Anterior cingulate cortex (tissue), 58 donors: ENCODE measurements at places on chromosomes 1 and 21.

DNA sequence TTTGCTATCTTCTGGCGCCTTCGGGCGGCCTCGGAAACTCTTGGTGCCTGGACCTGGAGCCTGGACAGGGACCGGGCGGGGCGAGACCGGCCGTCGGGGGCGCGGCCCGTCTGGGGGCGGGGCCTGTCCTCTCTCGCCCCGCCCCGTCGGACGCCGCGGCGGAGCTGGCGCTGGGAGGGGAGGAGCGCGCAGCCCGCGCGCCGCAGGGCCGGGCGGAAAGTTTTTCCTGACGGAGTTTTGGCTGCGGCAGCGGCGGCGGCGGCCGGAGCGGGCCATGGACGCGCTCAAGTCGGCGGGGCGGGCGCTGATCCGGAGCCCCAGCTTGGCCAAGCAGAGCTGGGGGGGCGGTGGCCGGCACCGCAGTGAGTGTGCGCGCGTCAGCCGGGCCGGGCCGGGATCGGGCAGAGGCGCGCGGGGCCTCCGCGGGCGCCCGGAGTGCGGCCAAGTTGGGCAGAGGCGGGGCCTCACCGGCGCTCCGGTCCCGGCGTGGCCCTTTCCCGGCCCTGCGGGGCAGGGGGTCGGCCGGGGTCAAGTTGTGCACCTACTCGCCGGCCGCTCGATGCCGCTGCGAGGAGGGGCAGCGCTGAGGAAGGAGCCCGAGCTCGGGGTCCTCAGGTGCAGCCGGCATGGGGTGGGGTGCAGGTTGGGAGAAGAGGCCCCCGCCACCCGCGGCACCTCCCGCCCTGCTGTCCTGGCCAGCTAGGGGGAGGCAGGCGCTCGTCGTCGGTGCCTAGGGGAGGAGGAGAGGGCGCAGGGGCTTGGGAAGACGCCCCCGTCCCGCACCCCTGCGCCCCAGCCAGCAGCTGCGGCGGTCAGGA lies at the start of gene LDLRAP1:
Gene LDLRAP1 (plus strand): TSS at position 182 of the 818 bp plus-strand sequence. CDS start 93 bp downstream, at position 275.
- DNase-seq, result peak; percentile 42

DNA sequence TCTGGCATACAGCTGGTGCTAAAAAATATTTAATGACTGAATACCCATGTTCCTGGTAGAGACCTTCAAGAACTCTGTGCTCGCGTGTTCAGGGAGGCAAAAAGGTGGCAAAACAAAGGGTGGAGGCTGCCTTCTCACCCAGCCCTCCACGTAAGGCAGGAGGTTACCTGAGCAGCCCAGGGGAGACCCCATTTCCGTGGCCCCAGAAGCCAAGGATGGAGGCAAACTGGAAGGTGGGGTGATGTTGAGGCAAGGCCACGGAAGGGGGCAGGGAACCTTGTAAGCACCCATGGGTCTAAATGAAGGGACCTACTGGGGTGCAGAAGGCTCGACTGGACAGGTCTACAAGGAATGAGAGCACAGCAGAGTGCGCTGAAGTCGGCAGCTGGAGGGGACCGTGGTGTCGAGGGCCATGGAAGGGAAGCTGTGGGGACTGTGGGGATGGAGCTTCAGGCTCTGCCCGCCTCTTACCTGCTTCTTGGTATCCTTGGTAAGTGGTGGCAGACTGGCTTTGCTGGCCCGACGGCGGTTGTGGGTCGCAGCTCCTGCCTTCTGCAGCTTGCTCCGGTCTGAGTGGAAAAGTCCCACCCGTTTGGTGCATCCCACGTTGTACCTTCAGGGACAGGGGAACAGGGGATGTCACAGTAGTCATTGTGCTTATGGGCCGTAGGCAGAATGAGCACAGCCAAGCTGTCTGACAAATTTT lies 8.9 kb upstream of the A3GALT2 start:
- no peak for DNase-seq

- DNase-seq, result no peak
These were observed 29.0 kb downstream of the ACP6 start for GRCh38 chr1:147641291-147641690.

GRCh38 chr1:5509664-5510452 lies 482.4 kb downstream of the NPHP4 start:
- no peak for DNase-seq

- no peak for DNase-seq
These were observed 15.3 kb downstream of the FMO4 start for GRCh38 chr1:171329251-171329650.

GRCh38 chr1:201501144-201501543 lies 5.8 kb downstream of the CSRP1 start:
- DNase-seq, result no peak

- DNase-seq, result no peak
These were observed 2.2 kb upstream of the UBE2J2 start for GRCh38 chr1:1275836-1276235.

DNA sequence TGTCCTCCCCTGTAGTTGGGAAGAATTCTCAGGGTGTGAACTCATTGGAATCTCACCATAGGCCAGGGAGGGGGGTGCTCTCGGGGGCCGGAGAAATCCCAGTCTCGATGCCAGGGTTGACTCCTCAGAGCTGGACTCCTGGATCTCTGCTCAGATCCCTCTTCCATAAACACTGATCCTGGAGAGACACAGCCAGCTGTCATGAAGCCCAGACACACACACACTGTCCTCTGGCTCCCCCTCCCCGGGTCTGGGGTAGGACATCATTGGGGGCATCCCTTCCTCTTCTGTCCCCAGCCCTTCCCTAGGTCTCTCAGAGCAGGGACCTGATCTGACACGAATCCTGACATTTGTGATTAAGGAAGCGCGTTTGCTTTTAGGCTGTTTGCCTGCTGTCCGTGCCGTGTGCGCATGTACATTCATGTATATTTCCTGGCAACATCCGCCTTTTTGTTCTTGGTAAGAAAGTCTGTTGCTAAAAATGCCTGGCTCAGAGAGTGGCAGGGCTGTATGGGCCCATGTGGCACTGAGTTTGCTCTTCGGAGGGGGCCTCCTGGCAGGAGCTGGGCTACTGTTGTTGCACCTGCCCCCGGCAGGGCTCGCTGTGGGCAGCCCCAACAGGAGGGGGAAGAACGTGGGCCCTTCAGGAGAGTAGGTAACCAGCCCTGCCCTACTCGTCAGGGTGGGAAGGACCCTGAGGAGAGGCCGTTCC lies 45.4 kb upstream of the SELENON start:
- DNase-seq, result peak; percentile 19

DNA sequence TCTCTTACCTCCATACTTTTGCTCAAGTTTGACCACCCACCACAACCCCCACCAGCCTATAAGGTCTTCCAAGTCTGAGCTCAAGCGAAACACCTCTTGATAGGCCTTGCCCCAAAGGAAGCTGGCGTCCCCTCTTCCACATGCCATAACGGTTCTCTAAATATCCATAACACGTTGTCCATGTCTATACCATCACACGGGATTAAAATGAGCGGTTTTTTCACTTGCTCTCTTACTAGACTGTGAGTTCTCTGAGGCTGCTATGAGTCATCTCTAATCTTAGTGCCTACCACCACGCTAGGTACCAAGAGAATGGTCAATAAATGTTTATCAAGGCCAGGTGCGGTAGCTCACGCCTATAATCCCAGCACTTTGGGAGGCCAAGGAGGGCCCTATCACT lies 41.0 kb downstream of the WASF2 start:
- no peak for DNase-seq

GRCh38 chr1:15141935-15142539 lies 11.5 kb upstream of the TMEM51 start:
- DNase-seq, result no peak

DNA sequence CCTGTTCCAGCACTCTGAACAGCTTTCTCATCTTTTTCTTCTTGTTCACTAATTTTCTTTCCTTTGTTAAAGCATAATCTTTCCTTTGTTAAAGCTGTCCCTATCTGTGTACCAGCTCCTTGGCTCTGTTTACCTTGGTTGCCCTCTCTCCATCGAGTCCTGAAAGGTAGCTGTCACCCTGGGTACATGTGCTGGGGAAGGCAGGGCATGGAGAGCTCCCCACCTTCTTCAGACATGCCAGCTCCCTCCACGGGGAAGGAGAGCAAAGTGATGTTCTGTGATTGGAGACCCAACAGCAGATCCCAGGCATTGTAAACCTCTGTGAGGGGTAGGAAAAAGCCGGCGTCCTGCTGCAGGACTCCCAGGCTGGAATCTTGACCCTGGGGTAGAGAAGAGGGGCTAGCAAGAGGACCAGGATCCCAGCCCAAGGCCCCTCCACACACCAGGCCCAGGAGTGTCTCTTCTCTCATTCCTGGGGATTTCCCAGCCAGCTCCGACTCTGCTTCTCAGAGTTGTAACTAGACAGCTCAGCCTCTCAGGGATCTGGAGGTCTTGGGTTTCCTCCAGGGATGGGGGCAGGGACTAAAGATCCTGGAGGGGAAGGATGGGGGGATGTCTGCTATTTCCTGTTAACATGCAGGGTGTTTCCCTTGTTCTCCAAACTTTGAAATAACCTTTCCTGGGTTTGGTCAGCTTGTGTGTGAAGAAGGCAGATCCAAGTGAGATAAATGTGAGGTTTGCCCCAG lies 34.4 kb downstream of the TMCC2 start:
- no peak for DNase-seq

DNA sequence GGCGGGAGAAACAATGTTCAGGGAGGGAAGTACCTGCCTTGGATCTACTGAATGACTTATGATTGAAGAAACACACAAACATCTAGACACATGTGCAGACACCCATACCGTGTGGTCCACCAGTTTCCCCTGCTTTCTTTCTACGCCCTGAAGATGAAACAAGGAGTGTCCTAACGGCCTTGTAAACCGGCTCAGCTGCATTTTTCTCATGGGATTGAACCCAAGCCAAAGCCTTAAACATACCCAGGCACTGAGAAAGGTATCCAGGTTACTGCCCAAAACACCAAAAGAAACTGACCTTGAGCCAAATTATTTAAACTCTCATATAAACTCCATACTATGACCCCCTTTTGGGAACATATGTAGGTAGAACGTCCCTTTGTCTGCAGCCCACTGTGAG lies 630.0 kb upstream of the RGS18 start:
- DNase-seq, result no peak

DNA sequence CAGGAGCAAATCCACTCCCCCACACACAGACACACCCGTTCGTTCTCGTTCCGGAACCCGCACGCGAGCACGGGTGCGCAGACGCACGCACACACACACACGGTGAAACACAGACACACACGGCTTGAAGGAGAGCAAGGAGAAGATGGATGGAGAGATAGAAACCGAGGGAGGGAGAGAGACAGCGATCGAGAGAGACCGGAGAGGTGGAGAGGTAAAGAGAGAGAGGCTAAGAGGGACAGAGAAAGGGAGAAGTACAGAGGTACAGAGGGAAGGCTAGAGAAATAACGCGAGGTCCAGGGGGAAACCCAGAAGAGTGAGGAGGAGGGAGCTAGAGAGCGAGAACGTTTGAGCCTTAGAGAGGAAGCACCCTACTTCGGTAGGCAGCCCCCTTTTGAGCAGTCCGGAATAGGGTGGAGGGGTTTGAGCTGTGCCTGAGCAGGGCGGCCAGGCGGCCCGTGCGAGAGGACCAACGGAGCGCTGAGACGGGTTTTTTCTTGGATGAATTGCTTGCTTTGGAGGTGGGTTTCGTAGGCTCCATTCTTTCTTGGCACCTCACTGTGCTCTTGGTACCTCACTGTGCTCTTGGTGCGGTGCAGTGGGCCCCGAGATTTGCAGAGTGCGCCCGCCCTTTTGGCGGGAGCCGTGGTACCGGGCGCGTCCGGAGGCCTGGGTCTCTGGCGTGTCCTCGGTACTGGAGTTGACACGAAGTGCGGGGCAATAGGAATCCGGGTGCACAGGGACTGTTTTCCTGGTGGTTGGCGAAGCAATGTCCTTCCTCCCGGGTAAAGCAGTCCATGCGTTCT lies 88.4 kb upstream of the RHOU start:
- DNase-seq, result no peak

DNA sequence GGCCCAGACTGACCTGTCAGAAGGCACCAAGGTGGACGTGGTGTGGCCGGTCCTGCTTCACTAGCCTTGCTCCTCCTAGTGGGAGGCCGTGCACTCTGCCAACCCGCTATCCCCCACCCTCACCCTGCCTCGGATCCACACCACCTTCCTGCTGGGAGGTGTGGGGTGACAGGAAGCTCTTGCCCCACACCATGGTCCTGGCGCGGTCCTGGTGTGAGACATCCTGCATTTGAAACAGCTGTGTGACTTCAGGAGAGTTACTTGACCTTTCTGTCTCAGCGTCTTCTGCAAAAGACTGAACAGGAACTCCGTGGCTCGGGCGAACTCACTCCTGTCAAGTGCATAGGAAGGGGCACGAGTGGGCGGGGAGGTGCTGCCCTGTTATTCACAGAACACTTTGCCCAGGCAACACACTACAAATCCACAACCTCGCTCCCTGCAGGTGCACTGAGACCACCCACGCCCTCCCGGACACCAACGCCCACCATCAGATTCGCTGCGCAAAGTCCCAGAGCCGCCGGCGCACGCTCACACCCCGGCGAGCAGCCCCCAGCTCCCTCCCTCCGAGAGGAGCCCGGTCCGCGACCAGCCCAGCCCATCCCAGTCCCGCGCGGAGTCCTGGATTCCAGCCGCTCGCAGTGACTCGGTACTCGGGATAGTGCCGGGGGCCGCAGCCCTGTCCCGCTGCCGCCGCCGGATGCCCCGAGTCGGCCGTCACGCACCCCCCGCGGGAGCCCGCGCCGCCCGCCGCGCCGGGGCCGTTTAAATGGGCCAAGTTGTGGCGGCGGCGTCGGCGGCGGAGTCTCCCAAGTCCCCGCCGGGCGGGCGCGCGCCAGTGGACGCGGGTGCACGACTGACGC lies at the start of gene SAMD11:
Gene SAMD11 (plus strand): TSS at position 793 of the 860 bp plus-strand sequence. CDS start 509 bp downstream, outside the sequence.
- DNase-seq, result peak; percentile 63

DNA sequence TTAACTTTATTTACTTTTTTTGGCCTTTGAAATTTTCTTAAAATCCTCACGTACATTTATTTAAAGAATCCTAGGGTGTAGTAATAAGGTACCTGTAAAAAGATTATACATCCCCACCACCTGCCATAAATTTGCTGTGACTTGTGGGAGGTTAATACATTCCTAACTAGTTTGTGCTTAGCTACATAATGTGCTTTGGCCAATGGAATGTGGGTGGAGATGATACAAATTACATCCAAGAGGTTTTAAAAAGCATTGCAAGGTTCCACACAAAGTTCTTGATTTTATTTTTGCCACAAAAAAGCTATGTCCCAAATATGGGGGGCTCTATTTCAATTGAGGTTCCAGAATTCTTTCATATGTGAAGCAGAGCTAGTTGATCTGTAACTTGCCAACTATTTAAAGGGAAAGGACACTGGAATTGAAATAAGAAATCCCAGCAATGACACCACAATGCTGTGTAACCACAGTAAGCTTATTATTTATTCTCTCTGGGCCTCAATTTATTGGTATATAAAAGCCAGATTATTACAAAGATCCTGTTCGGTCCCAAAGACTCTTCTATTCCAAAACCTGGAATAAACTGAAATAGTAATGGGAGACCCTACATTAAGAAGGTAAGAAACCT lies 15.7 kb downstream of the ASPM start:
- DNase-seq, result no peak

DNA sequence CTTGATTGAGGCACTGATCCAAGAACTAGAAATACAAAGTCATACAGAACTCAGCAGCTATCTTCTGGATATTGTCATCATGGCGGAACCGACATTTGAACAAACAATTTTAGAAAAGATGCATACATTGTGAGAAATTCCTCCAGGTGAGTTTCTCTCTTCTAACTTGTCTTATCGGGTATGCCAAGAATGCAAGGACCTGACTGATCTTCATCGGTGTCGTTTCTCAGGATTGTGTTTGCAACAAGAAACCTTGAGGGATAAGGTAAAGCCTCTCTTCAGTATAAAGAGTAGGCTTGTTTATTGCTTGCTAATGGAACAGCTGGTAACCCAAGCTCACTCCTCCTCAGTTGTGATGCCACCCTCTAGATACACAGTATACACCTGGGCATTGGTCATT lies 62.2 kb downstream of the NME7 start:
- DNase-seq, result no peak

- no peak for DNase-seq
These were observed 361.3 kb upstream of the C1orf174 start for GRCh38 chr1:4261327-4261726.
